ENCODE measurements at places on chromosomes 7 and 10.

DNA sequence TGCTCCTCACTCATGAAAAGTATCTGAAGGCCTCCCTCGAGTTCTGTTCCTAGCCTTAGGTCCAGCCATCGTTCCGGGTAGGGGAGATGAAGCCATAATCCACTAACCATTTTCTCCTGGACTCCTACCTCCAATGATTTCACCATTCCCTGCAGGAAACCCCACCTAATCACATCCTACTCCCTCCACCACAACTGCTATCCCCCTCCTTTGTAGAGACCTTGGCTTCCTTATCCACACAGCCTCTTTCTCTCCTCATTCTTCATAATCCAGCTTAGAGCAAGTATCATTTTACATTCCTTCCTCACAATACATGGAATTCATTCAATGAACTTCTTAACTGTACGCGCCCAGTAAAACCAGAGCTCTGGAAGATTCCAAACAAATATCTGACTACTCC lies 18.7 kb downstream of the HNRNPF start:
- DNase-seq = no peak

DNA sequence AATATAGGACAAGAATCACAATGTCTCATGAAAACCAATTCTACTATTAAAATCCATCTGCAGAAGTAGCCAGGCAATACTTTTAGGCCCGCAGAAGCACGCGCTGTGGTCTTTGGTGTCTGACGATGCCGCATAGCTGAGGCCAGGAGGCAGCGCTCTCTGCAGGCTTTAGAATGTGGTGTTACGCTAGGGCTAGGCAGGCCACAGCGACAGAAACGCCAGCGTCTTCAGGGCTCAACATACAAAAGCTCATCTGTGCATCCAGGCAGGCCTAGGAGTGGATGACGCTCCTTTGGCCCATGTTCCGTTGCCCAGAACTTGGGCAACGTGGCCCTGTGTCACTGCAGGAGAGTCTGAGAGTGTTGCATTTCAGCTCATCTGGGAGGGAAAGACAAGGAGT lies 601.1 kb upstream of the FOXK1 start:
- DNase-seq = no peak

DNA sequence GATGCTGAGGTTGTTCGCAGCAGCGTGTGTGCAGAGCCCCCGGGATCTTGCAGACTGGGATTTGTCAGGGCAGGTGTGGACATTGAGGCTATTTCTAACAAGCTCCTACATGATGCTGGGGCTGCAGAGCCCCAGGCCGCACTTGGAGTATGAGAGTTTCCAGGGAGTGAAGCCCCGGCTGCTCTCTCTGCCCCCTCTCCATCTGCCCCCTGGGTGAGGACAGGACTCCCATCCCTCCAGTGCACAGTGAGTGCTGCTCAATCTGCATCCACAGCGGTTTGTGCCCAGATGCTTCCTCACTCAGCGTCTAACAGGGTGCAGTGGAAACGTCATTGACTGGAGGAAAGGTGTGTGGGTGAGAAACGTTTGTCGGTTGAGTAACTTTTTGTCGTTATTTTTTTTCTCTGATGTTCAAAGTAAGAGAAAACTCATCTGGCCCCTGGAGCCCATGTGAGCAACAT lies 25.3 kb downstream of the IL2RA start:
- DNase-seq = no peak

GRCh38 chr10:113515161-113515560 lies 37.7 kb upstream of the HABP2 start:
- no peak for DNase-seq

DNA sequence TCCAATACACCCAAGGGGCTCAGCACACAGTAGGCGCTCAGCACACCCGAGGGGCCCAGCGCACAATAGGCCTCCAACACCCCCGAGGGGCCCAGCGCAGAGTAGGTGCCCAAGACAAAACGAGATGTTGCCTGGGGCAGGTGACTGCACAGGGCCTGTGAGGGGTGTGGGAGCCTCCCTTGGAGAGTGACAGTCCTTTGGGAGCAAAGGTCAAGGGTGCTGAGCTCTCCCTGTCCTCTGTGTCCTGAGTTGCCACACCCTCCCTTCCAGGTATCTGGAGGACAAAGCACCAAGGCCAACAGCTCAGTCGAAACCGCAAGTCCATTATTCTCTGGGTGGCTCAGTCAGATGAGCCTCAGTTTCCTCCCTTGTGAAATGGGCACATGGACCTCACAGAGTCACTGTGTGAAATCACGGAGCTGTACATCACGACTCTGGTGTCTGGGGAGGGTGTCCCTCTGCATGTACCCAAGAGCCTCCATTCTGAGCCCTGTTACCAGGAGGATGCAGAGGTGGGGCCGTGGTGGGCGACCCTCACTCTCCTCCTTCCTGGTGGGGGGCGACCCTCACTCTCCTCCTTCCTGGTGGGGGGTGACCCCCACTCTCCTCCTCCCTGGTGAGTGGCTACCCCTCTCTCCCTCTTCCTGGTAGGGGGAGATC lies 81.3 kb downstream of the FOXL3 start:
- peak; percentile 38 for DNase-seq

GRCh38 chr10:113169853-113170460 lies 219.9 kb downstream of the TCF7L2 start:
- DNase-seq = no peak

DNA sequence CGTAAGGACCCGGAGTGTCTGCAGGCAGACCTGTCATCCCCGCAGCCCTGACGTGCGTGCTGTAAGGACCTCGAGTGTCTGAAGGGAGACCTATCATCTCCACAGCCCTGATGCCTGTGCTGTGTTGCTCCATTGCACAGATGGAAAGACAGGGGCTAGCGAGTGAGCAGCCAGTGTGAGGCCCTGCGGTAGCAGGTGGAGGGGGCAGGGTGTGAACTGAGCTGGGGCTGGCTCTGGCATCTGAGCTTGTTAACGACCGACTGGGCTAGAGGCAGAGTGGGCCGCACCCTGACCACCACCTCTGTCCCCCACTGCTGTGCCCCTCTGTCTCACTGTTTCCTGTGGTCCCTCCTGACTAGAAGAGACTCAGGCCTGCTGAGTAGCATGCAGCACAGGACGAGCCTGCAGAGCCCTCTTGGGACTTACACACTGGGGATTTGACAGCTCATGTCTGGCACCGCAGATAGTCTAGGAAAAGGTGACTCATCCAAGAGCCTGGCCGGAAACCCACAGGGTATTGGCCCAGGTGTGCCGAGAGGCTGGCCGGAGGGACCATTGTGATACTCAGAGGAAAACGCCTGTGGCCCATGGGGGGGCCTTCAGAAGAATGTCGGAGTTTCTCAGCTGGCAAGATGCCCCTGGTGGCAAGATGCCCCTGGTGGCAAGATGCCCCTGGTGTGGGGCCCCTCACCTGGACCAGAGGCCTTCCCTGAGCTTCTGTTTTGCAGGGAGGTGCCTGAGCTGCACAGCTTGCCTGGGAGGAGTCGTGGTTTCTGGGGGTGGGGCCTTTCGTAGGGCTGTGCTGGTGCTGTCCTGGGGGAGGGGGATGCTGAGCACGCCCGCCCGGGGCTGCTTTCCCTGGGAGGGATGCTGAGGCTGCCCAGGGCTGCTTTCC lies 34.3 kb downstream of the INPP5A start:
- DNase-seq = peak; percentile 64

- DNase-seq = no peak
These were observed 277.1 kb upstream of the PCDH15 start for GRCh38 chr10:55078121-55078520.

DNA sequence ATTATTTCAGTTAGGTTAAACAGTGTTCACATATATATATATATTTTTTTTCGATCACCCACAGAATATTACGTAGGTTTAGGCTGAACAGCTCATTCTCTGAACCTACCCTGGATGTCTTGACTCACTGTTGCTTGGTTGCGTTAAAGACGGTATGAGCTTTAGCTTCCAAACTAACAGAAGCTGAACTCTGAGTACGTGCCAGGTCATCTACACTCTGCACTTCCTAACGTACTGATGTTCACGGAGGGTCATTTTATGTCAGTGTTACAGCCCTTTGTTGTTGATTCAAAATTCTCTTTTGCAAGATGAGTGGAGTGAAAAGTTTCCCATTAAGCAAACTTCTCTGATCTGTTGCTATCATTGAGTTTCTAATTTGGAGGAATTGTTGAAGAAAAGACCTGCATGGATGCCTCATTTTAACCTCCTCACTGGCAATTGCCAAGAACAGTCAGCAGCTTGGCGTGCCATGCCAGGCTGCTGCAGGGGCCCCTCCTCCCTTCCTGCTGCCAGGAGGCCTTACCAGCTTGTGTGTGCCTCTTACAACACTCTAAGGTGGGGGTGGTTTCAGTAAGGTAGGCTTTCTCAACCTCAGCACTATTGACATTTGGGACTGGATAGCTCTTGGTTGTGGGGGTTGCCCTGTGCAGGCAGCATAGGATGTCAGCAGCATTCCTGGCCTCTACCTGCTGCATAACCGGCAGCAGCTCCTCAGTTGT lies 44.3 kb downstream of the INSYN2A start:
- no peak for DNase-seq

DNA sequence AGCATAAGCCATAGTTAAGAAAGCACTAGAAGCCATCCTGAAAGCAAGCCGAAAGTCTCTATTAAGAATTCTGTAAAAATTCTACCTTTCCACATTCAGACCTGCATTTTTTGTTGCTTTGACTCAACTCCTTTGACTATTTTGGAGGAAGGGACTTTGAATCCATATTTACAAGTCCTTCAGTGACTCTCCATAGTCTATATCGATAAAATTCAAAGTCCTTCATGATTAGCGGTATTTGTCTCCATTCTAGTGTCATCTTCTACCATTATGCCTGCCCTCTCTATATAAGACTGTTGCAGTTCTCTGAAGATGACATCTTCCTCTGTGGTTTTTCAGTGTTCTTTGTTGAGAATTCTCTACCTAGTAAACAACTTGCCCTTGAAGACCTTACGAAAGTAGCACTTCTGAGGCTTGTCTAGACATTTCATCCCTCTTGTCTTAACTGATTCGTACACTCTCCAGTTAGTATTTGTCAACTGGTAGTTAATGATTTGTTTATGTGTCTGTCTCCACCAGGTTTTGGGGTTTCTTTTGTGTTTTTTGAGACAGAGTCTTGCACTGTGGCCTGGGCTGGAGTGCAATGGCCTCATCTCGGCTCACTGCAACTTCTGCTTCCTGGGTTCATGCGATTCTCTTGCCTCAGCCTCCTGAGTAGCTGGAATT lies 1.7 kb downstream of the CCSER2 start:
- DNase-seq = no peak

- no peak for DNase-seq
These were observed 3.3 kb downstream of the CASD1 start for GRCh38 chr7:94512735-94513564.

- peak; percentile 26 for DNase-seq
These were observed 53.7 kb upstream of the DUSP5 start for GRCh38 chr10:110444004-110444337.

GRCh38 chr10:123154711-123155505 lies 706 bp downstream of the BUB3 start:
- peak; percentile 60 for DNase-seq

GRCh38 chr7:11228515-11228914 lies 254.8 kb downstream of the PHF14 start:
- DNase-seq = no peak

GRCh38 chr7:122412883-122413282 lies 108.3 kb upstream of the FEZF1 start:
- peak; percentile 10 for DNase-seq

GRCh38 chr7:74069086-74069541 lies 14.5 kb upstream of the LIMK1 start:
- DNase-seq = no peak

- no peak for DNase-seq
These were observed 5.3 kb downstream of the CALU start for GRCh38 chr7:128744366-128744905.

GRCh38 chr7:104986628-104987259 lies 27.3 kb upstream of the KMT2E start:
- DNase-seq = no peak

DNA sequence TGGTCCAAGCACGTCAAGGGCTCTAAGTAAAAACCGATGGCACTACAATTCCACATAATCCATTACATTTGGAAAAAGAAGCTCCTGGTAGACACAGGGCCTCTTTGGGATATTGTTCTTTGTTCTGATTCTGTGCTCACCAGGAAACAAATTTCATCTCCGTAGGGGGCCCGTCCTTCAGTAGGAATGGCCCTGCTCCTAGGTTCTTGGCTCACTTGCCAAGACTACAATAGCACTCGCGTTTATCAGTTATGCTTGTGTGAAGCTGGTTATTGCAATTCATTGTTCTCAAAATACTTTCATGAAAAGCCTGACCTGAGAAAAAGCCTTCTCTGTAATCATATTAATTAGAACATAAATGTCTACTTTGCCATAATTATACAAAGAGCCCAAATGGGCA lies 10.3 kb upstream of the ZC3HAV1L start:
- DNase-seq = peak; percentile 17

GRCh38 chr10:118754229-118754555 lies 578 bp downstream of the CACUL1 start:
- DNase-seq = peak; percentile 30

DNA sequence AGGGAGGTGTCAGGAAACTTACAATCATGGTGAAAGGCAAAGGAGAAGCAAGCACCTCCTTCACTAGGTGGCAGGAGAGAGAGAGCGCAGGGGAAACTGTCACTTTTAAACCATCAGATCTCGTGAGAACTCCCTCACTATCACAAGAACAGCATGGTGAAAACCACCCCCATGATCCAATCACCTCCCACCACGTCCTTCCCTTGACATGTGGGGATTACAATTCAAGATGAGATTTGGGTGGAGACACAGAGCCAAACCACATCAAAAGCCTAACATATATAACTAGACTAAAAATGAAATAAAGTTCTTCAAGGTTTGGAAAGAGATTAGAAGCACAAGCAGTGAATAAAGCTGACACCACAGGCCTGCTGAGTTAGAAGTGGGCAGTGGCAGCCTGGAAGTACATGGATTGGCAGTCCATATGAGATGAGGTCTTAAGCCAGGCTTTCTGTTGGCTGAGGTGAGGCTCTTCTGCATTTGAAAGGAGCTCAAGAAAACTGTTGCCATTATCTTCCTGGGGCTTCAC lies 96.4 kb upstream of the MDFIC start:
- DNase-seq = no peak

- DNase-seq = no peak
These were observed 49.6 kb upstream of the UBE3C start for GRCh38 chr7:157089100-157089610.

Data from A673 (cell line).